HepG2 (cell line): ENCODE measurements at places on chromosomes 6 and 20. TPM values are rescaled to one million over a fixed set of nuclear protein-coding genes. Genes with fewer than 3 reads are reported as not detected.
A peak's percentile ranks its signal among the peaks of the same experiment; 100 is the strongest.

The C20orf141 gene
- not detected in 2 replicates for total RNA-seq

The TPX2 gene
- 124 and 190 TPM in 2 replicates for total RNA-seq

The MLIP gene
- total RNA-seq, result 0.33 TPM in 1 of 2 replicates, not detected in the other

The MAP7 gene
- 0.04 and 0.07 TPM in 2 replicates for total RNA-seq

The TRIM40 gene
- total RNA-seq, result 0.13 TPM in 1 of 2 replicates, not detected in the other

The RAB44 gene
- total RNA-seq, result not detected in 2 replicates

The ZNF165 gene
- total RNA-seq, result 8.6 and 11.2 TPM in 2 replicates

The PRR18 gene
- total RNA-seq, result 0.04 TPM in 1 of 2 replicates, not detected in the other

DNA sequence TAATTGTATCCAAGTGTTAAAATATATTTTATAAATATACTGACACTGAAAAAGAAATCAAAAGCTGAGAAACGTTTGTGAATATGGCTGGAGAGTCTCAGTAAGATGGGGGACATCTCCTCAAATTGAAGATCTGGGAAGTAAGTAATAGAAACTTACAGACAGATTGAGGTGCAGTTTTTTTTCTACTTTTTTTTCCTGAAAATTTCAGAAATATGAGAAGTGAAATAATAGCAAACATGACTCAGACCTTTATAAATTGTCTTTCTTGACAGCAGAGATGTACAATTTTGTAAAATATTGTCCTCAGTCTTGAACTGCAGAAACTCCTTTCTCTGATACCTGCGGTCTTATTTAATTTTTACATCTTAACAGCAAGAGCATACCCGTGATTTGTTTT lies 347.1 kb downstream of the UTRN start:
- no peak for DNase-seq

DNA sequence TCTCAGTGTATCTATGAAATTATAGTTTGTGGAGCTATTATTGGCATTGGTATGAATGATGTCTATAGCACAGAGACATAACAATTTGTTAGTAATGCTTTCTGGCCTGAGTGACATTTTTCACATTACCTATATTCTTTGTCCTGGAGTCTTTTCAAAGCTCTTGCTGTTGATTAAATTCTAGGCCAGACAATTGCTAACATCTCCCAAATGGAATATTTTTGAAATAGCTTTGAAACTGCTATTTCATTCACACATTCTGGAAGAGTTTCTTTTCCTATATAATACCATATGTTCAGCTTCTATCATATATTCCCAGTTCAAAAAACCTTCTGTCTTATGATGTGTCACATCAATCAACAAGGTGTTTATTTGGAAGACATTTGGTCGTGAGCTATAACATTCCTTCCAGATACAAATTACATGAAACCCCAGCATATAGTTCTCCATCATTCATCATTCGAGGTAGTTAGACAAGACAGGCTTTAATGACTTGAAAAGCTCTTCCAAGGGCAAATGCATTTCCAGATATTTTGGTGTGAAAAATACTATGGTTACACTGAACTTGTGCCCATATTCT lies 452.8 kb downstream of the KHDRBS2 start:
- no peak for DNase-seq

GRCh38 chr6:124057461-124057860 lies 253.8 kb downstream of the NKAIN2 start:
- DNase-seq, result no peak

DNA sequence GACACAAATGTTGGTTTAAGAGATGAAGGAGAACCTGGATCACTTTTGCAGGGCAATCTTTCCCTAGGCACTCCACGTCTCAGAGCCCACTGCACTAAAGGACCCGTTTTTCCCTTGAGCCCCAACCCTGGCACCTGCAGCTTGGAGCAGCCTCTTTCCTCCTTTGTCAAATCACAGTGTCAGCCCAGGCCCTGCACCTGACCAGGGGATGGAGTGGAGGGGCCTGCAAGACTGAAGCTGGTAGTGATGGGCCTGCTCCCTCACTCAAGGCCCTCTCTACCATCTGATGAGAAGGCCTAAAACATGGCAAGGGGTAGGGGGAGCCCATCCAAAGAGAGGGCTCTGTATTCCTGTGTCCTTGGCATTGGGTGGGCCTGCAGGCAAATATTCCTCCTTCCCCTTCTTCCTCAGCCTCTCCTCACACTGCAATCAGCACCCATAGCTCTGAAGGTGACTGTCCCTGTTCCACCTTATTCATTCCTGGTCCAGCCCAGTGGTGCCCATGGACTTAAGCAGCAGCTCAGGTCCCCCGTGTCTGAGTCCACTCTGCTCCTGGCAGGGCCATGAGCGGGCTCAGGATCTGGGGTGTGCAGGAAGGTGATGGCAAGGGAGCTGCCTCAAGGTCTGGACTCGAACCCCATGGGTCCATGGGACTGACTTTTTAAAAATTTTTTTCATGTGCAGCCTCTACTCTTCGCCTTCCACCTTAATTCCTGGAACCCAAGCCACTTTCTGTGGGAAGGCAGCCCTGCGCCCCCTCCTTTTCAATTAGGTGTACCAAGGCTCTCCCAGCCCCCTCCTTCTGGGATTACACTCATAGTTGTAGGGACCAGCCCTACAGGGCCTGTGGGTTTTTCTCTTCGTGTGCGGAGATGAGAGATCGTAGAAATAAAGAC lies 6.7 kb downstream of the RAET1G start:
- DNase-seq, result no peak

DNA sequence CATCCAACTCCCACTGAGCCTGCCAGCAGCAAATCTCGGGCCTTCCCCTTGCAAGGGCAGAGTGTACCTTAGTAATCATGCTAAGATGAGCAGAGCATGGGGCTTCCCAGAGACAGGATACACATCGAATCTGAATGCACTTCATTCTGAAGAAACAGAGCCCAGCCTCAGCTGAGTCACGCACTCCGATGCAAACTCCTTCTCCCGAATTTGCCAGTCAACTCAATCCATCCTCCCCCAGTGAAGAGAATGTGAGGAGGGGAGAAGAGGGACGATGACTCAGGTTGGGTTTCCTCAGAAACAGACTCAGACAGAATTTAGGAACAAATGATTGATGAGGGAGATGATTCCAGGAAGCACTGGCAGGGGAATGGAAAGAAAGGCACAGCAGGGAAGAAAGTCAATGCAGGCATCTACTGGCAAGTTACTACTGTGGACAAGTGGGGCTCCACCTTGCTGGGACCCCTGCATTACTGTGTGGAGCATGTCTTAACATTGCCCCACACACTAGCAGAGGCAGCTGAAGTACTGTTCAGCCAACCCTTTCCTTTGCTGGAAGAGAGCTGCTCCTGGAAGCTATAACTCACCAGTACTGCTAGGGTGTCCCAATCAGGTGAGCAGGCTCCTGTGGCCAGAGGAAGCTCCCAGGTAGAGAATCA lies 251.6 kb downstream of the ADGB start:
- no peak for DNase-seq

DNA sequence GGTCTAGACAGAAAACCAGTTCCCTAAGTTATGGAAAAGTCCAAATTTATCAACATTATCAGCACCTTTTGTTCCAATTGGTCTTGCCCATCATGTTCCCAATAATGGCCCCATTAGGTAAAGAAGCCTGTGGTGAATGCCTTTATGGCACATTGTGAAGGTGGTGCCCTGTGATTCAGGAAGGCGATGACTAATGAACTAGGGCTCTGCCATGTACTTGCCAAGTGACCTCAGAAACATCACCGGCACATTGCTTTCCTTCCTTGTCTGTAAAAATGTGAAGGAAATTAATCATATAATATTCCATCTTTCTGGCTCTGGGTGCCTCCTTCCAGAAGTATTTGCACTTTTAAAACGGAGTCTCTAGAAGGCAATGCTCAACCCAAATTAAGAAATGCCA lies 132.3 kb downstream of the UNC5CL start:
- DNase-seq, result no peak

DNA sequence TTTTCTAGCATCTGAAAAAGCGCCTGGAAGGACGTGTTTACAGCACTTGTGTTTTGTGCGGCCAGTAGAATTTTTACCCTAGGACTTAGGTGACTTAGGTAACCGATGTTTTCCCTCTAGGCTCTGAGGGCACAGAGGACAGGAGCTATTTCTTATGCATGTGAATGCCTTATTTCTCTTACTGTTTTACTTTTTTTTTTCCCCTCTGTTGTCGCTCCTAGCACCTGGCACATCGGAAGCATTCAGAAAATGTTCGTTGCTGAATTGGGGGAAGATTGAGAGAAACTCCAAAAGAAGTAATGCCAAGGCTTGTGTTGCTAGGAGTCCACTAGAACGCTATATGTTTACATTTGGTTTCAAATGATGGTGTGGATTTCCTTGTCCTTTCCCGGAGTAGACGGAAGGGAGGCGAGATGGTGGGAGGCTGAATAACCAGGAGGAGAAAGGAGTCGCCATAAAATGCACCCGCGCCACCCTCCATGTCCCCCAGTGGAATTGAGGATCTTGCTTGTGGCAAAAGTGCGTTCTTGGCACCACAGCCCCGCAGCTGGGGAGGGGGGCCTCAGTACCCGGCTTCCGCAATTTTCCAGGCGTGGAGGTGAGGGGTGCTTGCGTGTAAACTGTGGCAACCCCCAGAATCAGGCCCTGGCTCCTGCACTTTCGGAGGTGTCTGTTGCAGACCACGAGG lies 6.9 kb downstream of the OLIG3 start:
- DNase-seq, result no peak

DNA sequence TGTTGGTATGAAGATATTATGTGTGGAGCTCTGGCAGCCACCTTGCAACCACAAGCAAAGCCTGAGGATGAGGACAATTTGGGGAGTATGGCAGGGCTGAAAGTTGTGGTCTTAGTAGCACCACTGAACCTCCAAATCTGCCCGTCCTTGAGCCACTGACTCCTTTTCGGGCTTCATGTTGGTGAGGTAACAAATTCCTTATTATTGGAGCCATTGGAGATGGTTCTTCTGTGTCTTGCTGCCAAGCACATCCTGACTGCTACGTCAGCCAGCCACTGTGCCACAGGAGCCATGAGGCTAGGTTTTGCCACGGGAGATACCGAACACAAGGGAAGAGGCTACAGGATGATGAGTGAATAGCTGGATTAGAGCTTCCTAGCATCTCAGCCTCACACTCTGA lies 201.6 kb downstream of the BMP7 start:
- no peak for DNase-seq

- peak; percentile 56 for DNase-seq
These were observed 17.4 kb downstream of the HSPA12B start for GRCh38 chr20:3749689-3750531.

- no peak for DNase-seq
These were observed 1.9 kb downstream of the HEBP2 start for GRCh38 chr6:138405816-138406413.

DNA sequence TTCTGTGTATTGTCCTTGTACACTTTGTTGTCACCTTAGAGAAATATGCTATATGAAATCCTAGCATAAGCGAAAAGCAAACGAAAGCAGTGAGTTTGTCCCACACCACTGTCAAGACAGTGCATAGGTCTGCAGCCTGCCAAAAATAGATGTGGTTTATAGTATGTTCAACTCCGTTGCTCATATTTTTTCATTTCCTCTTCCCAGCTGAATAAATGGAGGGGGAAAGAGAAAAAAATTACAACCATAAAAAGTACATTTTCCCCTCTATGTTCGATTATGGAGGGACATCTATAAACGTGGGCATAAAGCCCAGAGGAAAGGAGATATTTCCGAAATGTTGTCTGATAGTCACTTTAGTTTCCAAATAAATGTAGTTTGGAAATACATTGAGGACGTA lies 25.8 kb downstream of the PRL start:
- DNase-seq, result no peak

- peak; percentile 84 for DNase-seq
These were observed 154.9 kb downstream of the ESR1 start for GRCh38 chr6:151962246-151962846.

GRCh38 chr6:17219098-17219497 lies 62.1 kb upstream of the RBM24 start:
- DNase-seq, result no peak

- no peak for DNase-seq
These were observed 171.7 kb downstream of the OTOR start for GRCh38 chr20:16919841-16920240.

DNA sequence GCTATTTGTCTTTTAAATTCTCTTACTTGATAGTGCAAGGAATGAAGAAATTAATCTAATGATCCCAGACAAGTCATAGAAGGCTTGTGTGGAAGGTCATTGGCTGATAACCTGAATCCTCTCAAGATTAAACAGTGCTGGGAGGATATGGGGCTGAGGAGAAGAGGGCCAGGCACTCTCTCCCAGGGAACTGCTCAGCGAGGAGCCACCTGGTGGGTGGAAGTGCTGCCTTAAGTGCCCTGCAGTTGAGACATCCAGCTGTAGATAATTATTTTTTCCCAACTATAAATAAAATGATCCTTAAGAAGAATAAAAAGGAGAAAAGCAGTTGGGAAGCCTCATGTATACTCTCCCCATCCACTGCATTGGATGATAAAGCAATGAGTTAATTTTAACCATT lies 47.9 kb downstream of the BTBD3 start:
- DNase-seq, result no peak

DNA sequence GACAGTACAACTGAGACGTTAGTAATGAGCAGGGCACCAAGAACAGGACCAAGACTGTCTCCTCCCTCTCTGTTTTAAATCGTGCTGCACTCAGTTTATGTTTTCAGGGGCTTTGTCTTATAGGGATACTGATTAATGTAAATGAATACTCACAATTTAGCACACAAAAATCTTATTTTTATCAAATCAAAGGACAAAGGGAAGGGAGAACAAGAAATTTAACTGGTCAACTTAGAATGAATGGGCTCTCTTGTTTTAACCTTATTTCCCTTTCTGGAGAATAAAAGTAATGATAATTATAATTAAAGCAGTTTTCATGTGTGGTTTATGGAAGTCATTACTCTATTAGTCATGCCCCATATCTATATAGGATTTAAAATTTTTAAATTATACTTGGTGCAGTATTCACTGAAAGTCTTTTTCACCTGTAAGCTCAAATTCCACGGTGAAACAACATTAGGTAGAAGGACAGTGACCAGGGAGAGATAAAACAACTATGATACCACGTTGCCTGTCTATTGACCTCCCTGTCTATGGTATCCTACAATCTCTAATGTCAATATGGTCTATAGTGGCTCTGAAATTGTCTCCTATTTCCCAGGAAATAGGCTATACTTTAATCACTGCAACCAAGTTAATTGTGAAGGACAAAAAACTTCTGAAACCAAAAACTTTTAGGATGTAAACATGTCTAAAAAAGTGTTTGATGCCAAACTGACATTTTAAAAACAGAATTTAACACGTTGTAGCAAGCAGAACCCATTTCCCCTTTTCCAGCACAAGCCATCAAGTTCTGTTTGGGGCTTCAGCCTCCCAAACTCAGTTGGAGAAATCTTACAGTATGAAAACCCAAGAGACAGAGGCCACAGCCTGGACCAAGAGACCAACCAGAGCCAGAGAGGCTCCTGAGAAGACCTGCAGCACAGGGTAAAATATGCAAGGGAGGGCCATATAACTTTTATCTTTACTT lies 15.0 kb downstream of the ELOVL5 start:
- DNase-seq, result peak; percentile 56

DNA sequence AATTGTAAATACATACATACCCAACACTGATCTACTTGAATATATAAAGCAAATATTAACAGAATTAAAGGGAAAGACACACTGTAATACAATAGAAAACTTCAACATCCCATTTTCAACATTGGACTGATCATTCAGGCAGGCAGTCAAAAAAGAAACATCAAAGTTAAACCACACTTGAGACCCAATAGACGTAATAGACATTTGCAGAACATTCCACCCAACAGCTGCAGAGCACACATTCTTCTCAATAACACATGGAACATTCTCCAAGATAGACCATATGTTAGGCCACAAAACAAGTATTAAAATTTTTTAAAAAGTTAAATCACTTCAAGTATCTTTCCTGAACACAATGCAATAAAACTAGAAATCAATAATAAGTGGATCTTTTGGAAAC lies 698.2 kb downstream of the COL12A1 start:
- DNase-seq, result no peak
